ENCODE measurements at places on chromosomes 2 and 18.

- DNase-seq = no peak
These were observed 57.9 kb downstream of the ABCA12 start for GRCh38 chr2:215080545-215080944.

GRCh38 chr2:2621855-2622254 lies 290.8 kb upstream of the MYT1L start:
- DNase-seq = no peak

GRCh38 chr2:130807659-130808385 lies 28.9 kb upstream of the ARHGEF4 start:
- DNase-seq = no peak

DNA sequence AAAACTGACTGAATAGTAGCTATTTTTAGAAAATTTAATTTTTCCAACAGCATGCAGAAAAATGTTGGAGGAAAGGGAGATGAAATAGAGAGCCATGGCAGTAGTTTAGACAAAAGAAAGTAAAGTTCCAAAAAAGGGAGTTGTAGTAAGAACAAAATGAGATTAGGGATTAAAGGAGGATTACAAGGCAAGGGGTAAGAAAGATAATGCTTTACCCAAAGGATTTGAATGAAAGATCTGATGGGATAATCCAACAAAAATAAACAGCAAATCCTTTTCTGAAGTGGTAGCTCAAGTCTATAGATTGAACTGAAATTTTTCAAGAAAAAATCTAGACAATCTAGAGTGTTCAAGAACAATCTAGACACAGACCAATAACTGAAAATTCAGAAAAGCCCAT lies 644.3 kb upstream of the FSHR start:
- no peak for DNase-seq

GRCh38 chr18:5890331-5891183 lies 4.8 kb downstream of the TMEM200C start:
- peak; percentile 1 for DNase-seq

GRCh38 chr2:226705133-226705886 lies 94.3 kb downstream of the IRS1 start:
- DNase-seq = no peak

DNA sequence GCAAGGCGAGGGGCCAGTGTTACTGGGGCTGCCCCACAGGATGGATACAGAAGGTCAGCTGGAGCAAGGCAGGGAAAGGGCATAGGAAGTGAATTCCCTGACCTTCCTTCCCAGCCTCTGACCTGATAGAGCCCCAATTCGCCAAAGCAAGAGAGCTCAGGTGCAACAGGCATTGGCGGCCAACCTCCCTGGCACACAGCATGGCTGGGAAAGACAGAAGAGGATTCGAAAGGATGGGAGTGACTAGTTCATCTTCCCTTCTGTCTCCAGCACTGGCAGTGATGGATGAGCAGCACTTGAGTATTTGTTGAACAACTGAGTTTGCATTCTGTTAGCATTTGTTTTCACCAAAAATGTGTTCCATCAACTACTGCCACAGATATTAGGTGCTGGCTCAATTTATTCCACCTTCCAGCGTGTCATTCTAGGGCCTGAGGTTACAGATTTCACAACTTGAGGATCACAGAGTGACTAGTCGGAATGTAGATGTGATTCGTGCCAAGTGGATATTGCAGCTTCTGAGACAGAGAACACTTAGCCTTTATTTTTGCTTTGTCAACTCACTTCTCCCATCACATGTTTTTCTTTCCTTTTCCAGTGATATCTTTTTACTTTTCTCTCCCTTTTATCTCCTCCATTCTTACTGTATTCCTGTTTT lies 6.2 kb downstream of the COPS8 start:
- no peak for DNase-seq

GRCh38 chr2:64593035-64593655 lies 60.6 kb downstream of the SERTAD2 start:
- no peak for DNase-seq

GRCh38 chr2:6618201-6618600 lies 247.5 kb downstream of the CMPK2 start:
- DNase-seq = no peak

DNA sequence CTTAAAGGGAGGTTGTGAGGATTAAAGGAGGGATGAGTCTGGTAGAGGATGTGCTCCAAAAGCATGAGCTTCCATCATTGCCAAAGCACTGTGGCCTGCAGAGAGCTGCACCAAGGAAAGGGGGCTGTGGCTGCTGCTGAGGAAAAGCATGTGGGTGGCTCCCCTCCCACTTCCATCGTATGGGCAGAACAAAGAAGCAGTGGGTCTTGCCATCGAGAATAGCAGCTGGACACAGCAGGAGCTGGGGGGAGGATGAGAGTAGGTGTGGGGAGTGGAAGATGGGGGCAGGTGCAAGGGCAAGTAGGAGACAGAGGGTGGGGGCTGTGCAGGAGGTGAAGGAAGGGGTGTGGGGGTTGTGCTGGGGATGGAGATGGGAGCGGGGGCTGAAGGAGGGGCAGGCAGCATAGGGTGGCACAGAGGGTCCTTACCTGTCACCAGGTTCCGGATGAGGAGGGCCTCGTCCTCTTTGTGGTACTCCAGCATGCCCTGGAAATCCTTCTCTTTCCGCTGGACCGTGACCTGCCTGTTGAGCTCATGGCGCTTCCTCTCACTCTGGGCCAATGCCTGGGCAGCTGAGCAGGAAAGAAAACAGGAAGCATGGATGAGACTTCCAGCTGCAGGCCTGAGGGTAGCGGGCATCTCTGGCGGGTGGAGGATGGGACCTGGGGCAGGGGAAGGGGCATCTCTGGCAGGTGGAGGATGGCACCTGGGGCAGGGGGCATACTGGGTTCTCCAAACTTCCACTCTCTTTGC lies 33.6 kb upstream of the ACAA2 start:
- no peak for DNase-seq

GRCh38 chr2:1736045-1736444 lies 8.3 kb downstream of the PXDN start:
- no peak for DNase-seq

DNA sequence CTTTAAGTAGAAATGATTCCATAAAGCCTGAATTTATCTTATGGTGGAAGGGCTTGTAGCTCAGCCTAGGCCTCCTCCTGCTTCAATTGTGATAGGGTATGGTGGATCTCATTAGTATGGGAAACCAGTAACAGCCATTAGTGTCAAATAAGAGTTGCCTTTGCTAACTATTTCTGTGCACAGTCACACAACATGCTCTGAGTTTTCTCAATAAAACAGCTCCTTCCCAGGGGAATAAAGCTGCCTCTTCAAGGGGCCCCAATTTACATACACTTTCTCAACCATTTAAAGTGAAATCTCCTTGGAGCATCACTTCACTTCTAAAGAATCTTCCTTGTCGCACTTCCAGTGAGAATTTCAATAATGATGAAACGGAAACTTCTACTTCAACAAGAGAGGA lies 53.4 kb downstream of the KLF7 start:
- DNase-seq = no peak

- DNase-seq = no peak
These were observed 471.7 kb downstream of the THSD7B start for GRCh38 chr2:137237055-137237454.

- no peak for DNase-seq
These were observed 171.5 kb downstream of the ALK start for GRCh38 chr2:29749843-29750242.

GRCh38 chr18:25164211-25164847 lies 187.6 kb downstream of the ZNF521 start:
- DNase-seq = no peak

DNA sequence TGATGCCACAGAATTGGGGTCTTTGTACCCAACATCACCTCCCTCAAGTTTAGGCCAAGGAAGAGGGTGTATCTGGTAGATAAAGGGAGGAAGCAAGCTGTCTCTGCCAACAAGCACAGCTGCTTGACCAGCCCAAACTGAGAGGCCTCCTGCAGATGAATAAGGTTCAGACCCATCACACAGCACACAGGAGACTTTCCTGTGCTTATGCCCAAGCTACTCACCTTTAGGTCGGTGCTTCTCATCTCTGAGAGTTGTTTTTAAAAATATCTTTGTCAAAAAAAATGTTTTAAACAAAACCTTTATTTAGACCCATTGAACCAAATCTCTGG lies 24.7 kb upstream of the SP3 start:
- no peak for DNase-seq

GRCh38 chr18:26503382-26503781 lies 45.0 kb downstream of the KCTD1 start:
- no peak for DNase-seq

- DNase-seq = no peak
These were observed 78.0 kb upstream of the HPCAL1 start for GRCh38 chr2:10224734-10225133.

GRCh38 chr2:71452565-71452964 lies 796 bp upstream of the DYSF start:
- no peak for DNase-seq

- DNase-seq = no peak
These were observed 34.9 kb downstream of the CTIF start for GRCh38 chr18:48573632-48574283.

DNA sequence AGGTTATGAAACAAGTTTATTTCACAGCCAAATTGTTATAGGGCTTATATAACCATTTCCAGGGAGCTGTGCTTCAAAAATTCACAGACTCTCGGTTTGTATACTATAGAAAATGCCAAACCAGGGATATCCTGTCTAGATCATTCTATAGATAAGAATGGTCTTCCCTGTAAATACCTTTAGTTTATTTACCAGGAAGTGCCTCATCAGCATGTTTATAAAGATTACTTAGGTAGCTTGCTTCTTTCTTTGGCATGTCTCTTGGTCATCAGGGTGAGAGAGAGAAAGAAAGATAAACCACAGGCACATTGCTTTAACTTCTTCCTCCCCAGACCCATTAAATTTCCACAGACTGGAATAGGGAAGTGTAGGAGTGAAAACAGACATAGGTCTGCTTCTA lies 439.4 kb downstream of the SPAG16 start:
- DNase-seq = no peak

DNA sequence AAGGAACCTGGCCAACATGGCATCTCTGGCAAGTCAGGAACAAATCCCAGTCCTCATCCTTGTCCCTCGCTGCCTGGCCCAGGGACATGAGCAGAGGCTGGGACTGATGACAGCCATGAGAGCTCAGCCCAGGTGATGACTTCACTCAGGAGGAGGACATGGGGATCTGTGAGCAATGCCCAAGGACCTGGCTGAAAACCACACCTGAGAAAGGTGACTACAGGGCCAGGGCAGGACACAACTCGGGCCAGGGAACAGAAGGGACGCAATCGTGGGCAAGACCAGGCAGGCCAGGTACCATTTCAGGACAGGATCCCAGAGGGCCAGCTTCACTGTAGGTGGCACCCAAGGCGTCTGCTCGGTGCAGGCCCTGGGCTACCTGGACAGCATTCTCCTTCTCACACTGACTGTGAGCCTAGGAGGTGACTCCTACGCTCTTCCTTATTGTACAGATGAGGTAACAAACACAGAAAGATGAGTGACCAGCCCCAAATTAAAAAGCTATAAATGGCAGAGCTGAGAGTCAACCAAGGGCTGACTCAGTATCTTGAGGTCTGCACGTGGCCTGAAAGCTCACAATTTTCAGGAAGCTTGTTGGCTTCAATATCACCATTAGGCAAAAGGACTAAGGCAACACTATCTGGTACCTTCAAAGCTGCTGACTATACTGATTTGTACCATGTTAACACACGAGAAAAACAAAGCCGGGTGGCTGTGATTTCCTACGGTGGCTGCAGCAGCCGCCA lies 141.1 kb downstream of the EIPR1 start:
- no peak for DNase-seq

- no peak for DNase-seq
These were observed 1988.8 kb upstream of the PIK3C3 start for GRCh38 chr18:39966275-39966674.

DNA sequence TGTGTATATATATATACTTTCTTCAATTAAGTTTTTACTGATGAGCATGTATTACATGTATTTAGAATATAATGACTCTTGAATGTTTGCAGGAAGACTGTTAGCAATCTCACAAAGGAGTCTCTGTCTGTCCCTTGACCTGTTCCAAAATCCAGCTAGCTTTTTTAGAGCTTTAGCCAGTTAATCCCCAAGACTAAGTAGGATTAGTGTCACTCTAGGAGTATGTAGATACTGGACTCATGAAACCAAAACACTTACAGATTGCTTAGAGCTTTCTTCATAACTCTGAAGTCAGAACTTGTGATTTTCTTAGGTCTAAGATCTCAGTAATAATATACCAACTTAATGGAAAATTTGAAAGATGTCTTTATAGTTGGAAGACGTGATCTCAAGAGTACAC lies 2.2 kb downstream of the UBXN4 start:
- DNase-seq = no peak

GRCh38 chr2:234555616-234556249 lies 58.9 kb upstream of the ARL4C start:
- DNase-seq = no peak

GRCh38 chr2:97951155-97951680 lies 44.5 kb downstream of the TMEM131 start:
- DNase-seq = no peak

GRCh38 chr18:51617572-51618260 lies 420.2 kb upstream of the MEX3C start:
- no peak for DNase-seq

DNA sequence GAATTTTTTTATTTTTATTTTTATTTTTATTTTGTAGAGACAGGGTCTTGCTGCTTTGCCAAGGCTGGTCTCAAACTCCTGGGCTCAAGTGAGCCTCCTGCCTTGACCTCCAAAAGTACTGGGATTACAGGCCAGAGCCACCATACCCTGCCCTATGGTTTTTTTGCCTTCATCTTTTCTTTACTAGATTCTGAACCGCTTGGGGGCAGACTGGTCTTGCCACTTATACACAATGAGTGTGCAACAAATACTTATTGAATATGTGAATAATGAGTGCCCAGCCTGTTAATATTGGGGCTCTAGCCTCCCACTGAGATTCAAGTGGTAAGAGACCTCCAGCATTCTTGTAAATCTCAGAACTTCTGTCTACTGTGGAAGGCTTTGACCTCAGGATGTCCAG lies 3.9 kb downstream of the NCK2 start:
- DNase-seq = no peak

GRCh38 chr2:148244593-148245292 lies 223.9 kb downstream of the MBD5 start:
- DNase-seq = no peak

- DNase-seq = no peak
These were observed 77.1 kb upstream of the SLC39A10 start for GRCh38 chr2:195579776-195580555.

GRCh38 chr2:171191021-171191420 lies 30.3 kb upstream of the TLK1 start:
- no peak for DNase-seq

Data from central memory CD4-positive, alpha-beta T cell (primary cell).